Activated CD4-positive, alpha-beta T cell treated with anti-CD3 and anti-CD28 coated beads, Interleukin-10, Interleukin-2, amounts not matched to agents 100 ng/mL and 50 ng/mL, durations not matched to agents 16 hours and 8 hours (primary cell): ENCODE measurements at places on chromosomes 5 and 9.
A peak's percentile ranks its signal among the peaks of the same experiment; 100 is the strongest.

- no peak for DNase-seq
These were observed 57.9 kb upstream of the ERBIN start for GRCh38 chr5:65868509-65868908.

DNA sequence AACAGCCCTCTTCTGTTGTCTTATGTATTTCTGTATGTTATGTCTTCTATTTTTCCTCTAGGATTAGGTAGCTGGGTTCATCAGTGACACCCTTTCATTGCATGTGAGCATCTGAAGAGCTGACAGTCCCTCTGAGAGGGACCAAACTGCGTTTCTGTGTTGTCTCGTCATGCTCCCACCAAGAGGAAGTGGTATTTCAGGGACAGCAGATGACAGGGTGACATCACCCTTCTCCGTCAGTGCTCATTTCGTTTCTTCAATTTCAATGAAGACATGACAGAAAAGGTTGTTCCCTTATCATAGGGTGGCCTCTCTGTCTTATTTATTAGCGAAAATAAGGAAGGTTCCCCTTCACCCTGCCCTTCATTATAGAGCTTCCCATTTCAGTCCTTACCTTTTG lies 225.9 kb upstream of the NR4A3 start:
- peak; percentile 23 for DNase-seq

DNA sequence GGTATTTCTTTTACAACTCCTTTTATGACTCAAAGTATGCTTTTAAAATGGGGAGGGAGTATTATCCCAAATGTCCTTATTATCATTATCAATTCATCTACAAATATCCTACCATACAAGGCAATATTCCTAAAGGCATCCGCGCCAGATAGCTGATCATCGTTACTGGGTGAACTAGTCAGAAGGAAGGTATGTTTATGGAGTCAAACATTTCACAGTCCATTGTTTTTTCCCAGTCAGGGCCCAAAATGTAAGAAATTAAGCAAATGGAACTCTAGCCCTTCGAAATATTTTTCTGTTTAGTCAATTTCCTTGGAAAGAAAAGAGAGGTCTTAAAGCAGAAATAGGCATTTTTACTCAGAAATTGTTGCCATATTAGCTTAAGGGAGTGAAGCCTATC lies 188.5 kb upstream of the CCNG1 start:
- no peak for DNase-seq

DNA sequence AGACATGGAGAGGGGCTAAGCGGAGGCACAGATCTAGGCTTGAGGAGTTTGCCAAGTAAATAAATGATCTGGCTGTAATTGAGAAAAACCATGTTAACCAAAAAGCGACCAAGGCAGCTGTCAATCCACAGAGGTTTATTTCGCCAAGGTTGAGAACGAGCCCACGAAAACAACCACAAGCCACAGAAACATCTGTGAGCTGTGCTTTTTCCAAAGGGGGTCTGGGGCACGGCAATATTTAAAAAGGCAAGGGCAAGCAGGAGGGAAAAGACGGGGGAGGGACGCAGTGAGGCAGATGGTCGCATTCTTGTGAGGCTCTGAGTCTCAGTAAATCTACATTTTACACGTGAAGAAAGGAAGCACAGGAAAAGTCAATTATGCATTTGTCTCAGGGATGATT lies 25.4 kb downstream of the CCT5 start:
- no peak for DNase-seq

DNA sequence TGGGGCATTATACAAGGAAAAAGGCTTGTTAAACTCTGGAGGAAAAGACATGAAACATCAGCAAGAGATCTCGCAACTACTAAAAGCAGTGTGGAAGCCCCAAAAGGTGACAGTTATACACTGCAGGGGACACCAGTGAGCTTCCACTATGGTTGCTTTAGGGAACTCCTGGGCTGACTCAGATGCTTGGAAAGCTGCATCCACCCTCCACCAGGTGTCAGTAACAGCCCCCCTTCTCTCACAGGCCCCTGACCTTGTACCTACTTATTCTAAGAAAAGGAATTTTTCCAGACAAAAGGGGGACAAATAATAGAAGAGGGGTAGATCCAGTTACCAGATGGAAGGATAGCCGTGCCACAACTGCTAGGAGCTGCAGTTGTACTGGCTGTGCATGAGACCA lies 154.4 kb upstream of the COX7C start:
- DNase-seq: no peak

GRCh38 chr9:123418506-123418905 lies 62.5 kb downstream of the CRB2 start:
- DNase-seq: no peak

DNA sequence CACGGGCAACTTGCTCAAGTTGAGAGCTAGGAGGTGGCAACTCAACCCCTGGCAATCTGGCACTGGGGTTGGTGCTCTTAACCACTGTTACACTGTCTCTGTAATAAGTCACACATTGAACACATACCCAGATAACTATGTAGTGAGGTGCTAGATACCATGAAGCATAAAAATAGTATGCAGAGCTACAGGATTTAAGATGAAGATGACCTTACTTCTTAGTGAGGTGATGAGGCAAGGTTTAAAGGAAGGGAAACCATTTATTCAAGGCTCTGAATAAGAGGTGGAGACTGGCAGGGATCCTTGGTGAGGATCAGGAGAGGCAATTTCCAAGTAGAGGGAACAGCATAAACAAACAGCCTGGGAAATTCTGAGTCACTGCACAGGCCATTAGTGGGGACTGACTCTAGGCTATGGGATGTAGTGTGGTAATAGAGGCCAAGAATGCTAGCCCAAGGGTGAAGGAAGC lies 67.6 kb upstream of the NR3C1 start:
- no peak for DNase-seq

- DNase-seq: no peak
These were observed 1297.2 kb upstream of the WWC1 start for GRCh38 chr5:166994226-166994625.

DNA sequence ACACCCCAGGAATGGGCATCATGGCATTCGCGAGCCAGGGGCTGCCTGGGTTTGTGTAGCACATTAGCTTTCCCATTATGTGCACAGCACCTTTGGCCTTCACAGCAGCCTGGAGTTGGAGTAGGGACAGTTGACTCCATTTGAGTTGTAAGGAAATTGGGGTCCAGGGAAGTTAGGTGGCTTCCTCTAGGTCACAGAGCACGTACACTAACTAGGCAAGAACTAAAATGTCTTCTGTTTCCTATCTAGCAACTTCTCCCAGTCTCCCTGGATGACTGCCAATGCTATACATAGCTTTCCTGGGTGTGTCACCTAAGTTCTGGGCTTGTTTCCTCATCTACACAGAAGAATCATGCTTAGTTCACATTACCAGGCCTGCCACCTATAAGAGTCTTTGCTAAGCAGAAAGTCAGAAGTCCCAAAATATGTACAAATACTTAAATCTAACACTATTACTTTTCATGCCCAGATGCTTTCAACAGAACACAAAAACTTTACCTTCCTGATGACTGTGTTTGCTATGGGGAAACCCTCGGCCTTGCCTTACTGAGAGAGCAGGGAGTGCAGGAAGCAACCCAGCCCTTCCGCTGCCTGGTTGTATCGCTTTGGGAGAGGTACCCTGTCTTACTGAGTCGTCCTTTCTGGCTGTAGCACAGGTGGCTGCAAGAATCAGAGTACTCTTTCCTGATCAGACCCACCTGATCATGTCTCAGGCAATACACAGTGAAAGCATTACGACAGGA lies 12.0 kb downstream of the MACROH2A1 start:
- no peak for DNase-seq

- DNase-seq: no peak
These were observed 357.9 kb upstream of the CCNH start for GRCh38 chr5:87770601-87771121.

DNA sequence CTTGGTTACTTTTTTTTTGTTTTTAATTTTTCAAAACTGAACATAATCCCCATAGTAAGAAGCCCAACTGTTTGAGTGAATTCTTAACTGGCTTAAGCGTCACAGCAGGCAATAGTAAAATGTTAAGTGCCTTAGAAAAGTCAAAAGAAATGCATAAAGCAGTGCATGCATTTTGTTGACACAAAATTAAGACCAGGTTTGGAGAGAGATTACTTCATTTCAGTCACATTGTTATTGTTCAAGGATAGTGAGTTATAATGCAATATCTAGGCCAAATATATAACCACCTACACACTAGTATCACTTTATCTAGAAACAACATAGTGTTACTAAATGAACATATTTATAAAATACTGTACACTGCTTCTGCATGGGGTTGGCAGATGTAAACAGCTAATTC lies 116.9 kb upstream of the KLF9 start:
- no peak for DNase-seq

DNA sequence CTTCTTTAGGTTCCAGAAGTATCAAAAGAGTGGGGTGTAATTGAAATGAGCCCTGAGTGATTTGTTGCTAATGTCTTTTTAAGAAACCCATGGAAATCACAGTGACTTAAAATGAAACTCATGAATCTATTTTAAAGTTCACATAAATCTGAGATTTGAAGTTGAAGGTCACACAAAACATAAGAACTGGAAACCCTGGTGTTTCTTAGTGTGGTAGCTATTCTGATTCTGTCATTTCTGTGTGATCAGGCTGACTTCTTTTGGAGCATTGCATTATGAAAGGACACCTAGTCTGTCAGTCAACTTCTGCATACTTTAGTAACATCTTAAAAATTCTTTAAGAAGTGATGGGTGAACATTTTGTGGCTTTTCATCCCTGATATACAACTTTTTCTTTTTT lies 448.8 kb downstream of the TLE4 start:
- peak; percentile 1 for DNase-seq

DNA sequence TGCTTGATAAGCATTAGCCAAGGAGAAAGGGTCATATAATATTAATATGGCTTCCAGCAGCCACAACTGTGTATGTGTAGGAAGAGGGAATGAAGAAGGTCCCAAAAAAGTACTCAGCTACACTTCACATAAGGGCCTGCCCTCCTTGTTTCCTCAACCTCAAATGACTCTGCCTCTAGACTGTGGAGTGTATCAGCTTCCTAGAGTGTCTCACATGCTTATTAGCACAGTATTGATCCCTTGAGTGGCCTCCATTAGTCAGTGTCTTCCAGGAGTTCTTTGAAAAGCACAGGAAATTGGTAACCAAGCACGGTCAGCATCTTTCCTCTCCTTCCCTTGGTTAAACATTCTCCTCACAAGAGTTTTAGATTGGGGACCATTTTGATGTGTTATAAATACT lies 190.4 kb upstream of the ATP10B start:
- DNase-seq: no peak

GRCh38 chr9:34659592-34660253 lies 2.7 kb downstream of the CCL27 start:
- no peak for DNase-seq

- no peak for DNase-seq
These were observed 19.9 kb upstream of the ZSWIM6 start for GRCh38 chr5:61311836-61312808.

DNA sequence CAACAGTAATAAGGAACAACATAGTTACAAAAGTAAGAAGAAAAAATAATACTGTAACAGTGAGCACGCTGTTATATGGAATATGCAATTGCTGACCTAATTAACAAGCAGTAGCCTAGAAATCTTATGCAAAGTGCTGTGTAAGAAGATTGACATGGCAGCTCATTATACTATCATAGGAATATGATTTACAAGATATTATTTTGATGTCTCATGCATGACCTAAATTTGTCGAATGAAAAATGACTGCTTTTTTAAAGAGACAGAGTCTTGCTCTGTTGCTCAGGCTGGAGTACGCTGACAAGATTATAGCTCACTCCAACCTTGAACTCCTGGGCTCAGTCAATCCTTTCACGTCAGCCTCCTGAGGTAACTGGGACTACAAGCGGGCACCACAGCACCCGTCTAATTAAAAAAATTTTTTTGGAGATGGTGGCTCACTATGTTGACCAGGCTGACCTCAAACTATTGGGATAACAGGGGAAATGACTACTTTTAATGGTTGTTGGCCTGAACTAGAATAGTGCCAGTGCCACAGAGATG lies 10.5 kb downstream of the RAD23B start:
- DNase-seq: no peak

DNA sequence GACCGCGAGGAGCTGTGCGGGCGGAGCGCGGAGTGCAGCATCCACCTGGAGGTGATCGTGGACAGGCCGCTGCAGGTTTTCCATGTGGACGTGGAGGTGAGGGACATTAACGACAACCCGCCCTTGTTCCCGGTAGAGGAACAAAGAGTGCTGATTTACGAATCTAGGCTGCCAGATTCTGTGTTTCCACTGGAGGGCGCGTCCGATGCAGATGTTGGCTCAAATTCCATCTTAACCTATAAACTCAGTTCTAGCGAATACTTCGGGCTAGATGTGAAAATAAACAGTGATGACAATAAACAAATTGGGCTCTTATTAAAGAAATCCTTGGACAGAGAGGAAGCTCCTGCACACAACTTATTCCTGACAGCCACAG lies 590 bp downstream of the PCDHA6 start:
- DNase-seq: no peak

GRCh38 chr9:132239518-132239917 lies 77.7 kb downstream of the NTNG2 start:
- no peak for DNase-seq

DNA sequence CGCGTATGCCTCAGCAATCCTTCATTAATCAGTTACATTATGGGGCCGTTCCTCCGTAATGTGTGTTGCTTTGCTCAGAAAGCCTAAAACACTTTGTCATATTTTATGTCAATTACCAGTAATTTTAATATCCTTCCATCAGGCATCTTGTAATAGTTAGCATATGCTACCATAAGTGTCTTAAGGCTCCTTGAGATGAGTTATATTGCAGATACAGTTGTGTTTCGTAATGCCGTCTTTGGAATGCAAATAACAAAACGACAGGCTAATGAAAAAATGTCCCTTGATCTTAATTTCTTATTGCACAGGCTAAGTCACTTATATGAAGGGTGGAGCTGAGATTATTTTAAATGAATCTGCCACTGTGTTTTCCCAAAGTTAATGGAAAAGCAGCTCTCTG lies 50.5 kb downstream of the TBCA start:
- DNase-seq: no peak

DNA sequence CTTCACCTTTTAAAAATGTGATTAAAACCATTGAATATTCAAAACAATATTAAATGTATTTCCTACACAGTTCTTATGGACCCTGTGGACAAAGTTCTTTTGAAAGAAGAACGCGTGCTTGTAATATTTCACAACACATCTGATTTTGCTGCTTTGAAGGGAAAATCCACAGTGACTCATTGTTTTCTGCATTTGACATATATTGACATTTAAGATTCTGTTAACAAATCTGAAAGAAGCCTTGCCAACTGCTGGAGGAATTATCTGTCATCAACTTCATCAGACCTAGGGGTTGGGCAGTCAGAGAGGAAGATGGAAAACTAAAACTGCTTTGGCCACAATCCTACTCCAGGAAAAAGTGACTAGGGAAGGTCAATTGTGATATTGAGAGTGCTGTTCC lies 56.9 kb upstream of the RASEF start:
- no peak for DNase-seq

- no peak for DNase-seq
These were observed 68.3 kb upstream of the OTULINL start for GRCh38 chr5:14513266-14513665.

GRCh38 chr9:107609547-107609946 lies 120.0 kb upstream of the KLF4 start:
- no peak for DNase-seq

- DNase-seq: no peak
These were observed 34.8 kb upstream of the FAM120A start for GRCh38 chr9:93416530-93417235.
